ENCODE measurements at places on chromosomes 16 and 17. TPM values are rescaled to one million over a fixed set of nuclear protein-coding genes. Genes with fewer than 3 reads are reported as not detected.

Gene UNC13D
- 0.46 TPM for total RNA-seq

Gene MTSS2
- 14.3 TPM for total RNA-seq

Gene SECTM1
- 15.6 TPM for total RNA-seq

Gene SPNS2
- total RNA-seq = 3.7 TPM

Gene SOX15
- 0.18 TPM for total RNA-seq

Gene KCNJ2
- total RNA-seq = 16.1 TPM

Gene TMEM235
- total RNA-seq = not detected

Gene PIMREG
- total RNA-seq = 4.3 TPM

Gene ZNF469
- 4.6 TPM for total RNA-seq

Gene IGSF6
- total RNA-seq = not detected

Measured in smooth muscle cell of bladder (primary cell).